MV-4-11 (cell line): ENCODE measurements at places on chromosomes 12 and 14.

DNA sequence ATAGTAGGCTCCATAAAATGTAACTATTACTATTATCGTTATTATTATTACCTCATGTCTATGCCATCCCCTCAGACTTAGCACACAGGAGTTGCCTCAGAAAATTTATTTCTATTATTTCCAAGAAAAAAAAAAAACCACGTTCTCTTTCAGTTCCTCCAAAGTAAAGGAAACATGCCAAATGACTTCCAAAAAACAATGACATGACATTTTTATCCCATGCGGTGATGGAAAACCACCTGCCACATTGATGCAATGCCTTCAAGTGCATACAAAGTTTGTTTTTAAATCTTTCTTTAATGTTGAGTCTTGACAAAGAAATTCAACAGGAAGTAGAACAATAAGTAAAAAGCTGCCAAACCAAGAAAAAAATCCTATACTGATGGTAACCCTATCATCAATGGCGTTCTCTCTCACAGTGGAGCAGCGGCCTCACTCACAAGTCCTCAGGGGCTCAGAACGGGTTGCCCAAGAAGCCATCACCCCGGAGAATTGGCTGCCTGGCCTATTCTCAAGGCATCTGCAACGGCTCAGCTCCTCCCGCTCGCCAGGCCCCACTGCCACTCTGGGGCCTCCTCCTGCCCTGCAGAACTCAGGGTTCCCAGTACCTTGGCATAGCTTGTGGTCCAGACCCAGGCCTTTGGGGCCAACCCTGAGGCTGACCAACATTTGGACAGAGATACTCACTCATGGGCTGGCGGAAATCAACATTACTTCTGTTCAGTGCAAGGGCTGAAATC, 51.9 kb downstream of the SERPINA3 start:
- DNase-seq: peak; percentile 90

GRCh38 chr12:84648425-84648824, 264.2 kb downstream of the SLC6A15 start:
- DNase-seq: no peak

DNA sequence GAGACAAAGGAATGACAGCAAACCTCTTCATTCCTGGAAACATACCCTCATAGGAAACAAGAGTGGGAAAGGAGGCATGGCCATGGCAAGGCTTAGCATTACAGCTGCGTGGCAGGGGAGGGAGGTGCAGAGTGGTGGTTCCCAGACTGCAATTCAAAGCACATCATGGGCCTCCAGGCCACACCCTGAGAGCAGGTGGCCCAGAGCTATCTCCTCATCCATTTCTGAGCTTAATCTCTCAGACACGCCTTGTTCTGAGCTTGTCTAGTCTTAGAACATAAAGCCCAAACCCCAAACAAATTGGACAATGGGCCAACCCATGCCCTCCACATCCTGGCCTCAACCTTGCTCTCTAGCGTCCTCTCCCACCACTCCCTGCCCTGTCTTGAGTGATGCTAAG, 5.9 kb upstream of the KRT3 start:
- DNase-seq: no peak

GRCh38 chr12:49534731-49535278, 4.0 kb upstream of the KCNH3 start:
- no peak for DNase-seq

- DNase-seq: no peak
These were observed 162.0 kb downstream of the FOXN3 start for GRCh38 chr14:89255012-89255411.

- peak; percentile 51 for DNase-seq
These were observed 15.3 kb downstream of the TNFRSF1A start for GRCh38 chr12:6326316-6327228.

DNA sequence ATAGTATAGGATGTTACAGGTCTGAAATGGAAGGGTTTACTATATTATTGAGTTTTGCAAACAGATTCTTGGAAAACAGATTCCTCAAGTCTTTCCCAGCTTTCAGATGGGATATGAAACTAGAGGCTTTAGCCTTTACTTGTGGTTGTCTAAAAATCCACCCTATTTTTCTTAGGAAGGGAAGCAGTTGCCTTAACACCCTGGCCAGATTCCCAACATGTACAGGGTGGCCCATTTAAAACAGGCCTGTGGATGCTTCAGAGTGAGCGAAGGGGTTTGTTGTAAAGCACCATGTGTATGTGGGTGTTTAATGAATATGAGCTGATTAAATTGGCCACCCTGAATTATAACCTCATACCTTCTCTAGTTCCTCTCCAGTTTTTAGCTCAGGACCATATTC, 415.9 kb downstream of the ZFP36L1 start:
- no peak for DNase-seq

- no peak for DNase-seq
These were observed 148.8 kb upstream of the ATF7IP start for GRCh38 chr12:14216405-14217294.

DNA sequence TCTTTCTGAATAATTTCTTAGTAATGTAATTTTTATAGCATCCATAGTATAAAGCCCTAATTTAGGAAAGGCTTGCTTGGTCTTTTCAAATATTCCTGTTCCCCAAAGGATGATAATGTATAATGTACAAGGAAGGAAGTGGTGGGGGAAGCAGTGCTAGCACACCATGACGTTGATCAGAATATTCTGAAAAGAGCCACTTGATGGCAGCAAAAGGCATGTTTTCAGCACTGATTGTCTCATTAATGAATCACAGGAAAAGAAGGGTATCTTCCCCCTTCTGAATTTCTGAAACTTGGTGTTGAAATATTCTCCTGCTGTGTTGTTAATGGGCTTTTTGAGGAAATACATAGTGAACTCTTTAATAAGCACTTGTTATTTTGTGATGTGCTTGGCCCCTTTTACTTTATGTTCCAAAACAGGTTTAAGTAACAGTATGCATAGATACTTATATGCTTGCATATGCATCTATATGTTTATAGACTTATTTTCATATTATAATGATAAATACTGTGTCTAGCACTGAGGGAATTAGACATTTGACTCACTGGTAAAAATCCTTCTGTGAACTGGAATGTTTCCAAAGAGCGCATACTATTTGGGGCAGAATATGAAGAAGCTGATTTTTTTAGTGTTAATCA, 122.0 kb downstream of the TMEM117 start:
- DNase-seq: peak; percentile 75

GRCh38 chr12:45254254-45254653, 38.4 kb downstream of the ANO6 start:
- no peak for DNase-seq

DNA sequence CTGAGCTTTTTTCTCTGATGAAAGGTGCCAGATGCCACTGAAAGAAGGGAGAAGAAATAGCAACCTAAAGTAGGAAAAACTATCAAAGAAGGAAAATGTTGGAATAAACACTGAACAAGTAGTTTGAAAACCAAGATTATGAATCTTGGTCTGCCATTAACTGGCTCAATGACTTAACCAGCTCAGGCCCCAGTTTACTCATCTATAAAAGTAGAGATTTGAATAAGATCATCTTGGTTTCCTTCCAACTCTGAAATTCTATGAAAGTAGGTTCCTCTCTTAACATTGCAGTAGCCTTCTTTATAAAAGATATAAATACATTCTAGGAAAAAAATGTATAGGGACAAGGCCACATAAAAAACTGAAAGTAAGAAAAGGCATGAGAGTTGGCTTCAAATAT, 16.1 kb upstream of the CCND2 start:
- DNase-seq: no peak

DNA sequence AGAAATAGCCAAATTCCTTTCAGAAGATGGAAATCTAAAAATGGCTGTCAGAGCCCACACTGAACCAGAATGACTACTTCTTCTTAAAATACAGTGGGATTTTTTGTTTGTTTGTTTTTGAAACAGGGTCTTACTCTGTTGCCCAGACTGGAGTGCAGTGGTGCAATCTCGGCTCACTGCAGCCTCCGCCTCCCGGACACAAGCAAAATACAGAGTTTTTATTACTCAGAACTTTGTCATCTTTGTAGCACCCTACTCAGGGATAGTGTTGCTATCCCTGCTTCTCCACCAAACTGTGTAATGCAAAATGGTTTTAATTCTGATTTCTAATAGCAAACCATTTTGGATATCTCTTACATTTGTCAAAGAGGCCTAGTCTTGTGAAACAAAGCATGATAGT, 16.4 kb downstream of the ZNF410 start:
- no peak for DNase-seq

DNA sequence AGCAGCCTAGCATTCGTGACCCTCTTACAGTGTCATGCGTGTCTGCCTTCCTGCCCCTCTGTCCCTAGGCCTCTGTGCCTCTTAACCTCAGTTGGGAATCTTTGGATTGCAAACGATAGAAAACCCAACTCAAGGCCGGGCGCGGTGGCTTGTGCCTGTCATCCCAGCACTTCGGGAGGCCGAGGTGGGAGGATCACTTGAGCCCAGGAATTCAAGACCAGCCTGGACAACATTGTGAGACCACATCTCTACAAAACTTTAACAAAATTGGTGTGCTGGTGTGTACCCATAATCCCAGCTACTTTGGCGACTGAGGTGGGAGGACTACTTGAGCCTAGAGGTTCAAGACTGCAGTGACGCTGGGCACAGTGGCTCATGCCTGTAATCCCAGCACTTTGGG, 36.7 kb downstream of the TMEM120B start:
- DNase-seq: no peak

GRCh38 chr12:124162151-124163110, 132.5 kb upstream of the RFLNA start:
- no peak for DNase-seq

DNA sequence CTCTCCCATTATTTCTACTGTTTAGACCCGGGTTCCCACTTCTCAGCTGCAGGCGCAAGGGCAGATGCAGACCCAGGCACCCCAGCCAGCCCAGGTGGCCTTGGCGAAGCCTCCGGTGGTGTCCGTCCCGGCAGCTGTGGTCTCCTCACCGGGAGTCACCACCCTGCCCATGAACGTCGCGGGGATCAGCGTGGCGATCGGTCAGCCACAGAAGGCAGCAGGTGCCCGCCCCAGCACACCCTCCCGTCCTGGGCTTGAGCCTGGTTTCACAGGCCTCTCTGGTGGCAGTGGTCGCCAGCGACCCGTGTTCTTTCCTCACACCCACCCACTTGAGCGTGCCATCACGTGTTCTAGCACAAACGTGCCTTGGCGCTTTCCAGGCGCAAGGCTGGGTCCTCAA, 77.4 kb downstream of the DDX51 start:
- no peak for DNase-seq

DNA sequence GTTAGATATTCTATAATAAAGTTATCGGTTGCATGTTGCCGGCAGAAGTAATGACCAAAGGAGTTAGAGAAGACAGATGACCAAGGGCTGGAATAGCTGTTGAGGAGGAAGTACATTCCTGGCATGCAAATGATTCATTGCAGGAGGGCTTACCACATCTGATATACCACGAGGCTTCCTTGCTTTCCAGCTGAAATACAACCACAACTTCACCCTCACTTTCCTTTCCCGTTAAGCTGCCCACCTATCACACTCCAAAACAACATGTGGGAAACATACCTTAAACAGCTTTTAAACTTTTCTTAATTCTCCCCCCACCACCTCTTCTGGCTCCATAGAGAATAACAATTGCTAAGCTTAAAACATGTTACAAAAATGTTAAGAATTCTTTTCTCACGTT, 594.1 kb downstream of the NRXN3 start:
- DNase-seq: peak; percentile 29

- no peak for DNase-seq
These were observed 9.4 kb downstream of the HIGD1C start for GRCh38 chr12:50961708-50962107.

- peak; percentile 7 for DNase-seq
These were observed 71.3 kb downstream of the DERA start for GRCh38 chr12:15982471-15982870.

GRCh38 chr12:130216031-130216430, 53.8 kb downstream of the FZD10 start:
- DNase-seq: no peak

DNA sequence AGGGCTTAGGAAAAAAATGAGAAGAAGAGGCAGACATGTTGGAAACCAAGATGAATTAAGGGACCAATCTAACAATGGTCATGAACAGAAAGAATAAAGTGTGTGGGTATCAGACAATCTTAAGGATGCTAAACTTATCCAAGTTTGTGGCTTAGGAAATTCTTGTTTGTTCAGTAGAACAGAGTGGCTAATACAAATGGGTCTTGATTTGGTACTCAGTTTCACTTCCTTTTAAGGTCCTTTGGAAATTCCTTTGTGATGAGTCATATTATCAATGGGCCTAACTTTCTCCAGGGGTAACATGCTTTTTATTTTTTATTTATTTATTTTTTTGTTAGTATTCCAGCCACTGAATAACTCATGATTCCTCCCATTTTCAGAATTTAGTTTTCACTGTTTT, 1154.7 kb upstream of the FLRT2 start:
- peak; percentile 71 for DNase-seq

- DNase-seq: peak; percentile 68
These were observed 44.5 kb downstream of the ASCL4 start for GRCh38 chr12:107818984-107819383.

DNA sequence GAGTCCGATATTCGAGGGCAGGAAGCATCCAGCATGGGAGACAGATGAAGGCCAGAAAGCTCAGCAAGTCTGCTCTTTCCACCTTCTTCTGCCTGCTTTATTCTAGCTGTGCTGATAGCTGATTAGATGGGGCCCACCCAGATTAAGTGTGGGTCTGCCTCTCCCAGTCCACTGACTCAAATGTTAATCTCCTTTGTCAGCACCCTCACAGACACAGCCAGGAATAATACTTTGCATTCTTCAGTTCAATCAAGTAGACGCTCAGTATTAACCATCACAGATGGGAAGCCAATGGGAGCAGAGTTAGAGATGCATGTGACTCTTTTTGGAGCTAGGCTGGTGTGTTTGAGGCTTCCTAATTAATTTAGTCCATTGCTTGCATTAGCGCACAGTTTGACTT, 17.0 kb downstream of the C12orf75 start:
- no peak for DNase-seq

DNA sequence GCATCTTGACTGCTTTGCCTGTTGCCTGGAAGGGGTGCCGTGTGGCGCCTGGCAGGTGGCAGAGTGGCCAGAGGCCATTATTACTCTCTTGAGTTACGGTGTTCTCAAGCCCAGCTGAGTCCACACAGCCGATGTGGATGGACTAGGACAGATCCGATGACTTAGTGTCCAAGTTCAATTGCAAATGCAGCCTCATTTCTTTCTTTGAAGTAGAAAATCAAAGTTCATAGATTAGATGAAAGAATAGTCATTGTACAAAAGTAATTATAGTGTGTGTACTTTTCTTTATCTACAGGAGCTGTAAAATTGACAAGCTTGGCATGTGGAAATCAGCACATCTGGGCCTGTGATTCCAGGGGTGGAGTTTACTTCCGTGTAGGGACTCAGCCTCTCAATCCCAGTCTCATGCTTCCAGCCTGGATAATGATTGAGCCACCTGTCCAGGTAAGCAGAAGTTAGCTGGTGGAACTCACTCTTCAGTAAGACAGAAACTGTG, 44.7 kb downstream of the ANKRD9 start:
- no peak for DNase-seq
